IMR-90 (cell line): ENCODE measurements at places on chromosomes 13 and 19. TPM values are rescaled to one million over a fixed set of nuclear protein-coding genes. Genes with fewer than 3 reads are reported as not detected.
A peak's percentile ranks its signal among the peaks of the same experiment; 100 is the strongest.

DNA sequence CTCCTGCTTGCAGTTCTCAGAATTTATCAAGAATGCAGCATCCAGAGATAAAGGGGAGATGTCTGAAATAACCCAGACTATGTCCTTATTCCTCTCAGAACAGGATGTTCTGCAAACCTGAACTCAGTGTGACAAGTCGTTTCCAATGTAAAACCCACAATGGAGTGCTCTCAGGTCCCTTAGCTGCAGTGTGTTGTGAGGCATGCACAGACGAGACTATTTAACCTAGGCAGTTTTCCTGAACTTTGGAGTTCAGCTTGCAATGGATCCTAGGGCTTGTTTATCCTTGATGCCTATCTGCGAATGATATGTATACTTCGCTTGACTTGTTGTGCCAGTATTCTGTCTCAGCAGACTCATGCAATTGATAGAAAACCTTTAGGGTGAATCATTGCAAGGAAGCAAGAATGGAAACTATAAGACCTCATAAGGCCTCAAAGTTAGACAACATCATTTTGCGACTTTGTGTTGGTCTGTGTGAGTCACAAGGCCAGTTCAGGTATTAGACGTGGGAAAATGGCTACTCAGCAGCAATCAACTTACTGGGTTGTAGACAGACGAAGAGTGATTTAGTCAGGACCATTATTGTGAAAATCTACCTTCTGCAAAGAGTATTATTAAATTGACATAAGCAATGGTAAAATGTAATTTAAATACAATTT lies 2439.9 kb upstream of the PCDH20 start:
- DNase-seq: peak; percentile 52

DNA sequence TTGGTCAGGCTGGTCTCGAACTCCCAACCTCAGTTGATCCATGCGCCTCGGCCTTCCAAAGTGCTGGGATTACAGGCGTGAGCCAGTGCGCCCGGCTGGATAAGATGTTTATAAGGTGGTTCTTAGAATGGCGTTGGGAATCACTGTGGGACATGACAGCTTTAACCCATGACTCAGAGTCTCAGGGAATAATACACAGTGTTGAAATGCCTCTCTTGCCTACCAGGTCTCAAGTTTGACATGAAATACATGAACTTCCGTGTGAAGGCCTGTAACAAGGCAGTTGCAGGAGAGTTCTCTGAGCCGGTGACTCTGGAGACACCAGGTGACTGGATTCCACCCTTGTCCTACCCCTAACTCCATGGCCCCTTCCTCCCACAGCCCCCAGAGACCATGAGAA lies 12.6 kb downstream of the FSD1 start:
- no peak for DNase-seq

The SIGLECL1 gene
- not detected in 2 replicates for total RNA-seq

The CCDC194 gene
- total RNA-seq: not detected in 2 replicates
